ENCODE measurements at places on chromosomes 7 and 10.

- DNase-seq: no peak
These were observed 32.3 kb downstream of the SLC39A12 start for GRCh38 chr10:17984056-17984455.

DNA sequence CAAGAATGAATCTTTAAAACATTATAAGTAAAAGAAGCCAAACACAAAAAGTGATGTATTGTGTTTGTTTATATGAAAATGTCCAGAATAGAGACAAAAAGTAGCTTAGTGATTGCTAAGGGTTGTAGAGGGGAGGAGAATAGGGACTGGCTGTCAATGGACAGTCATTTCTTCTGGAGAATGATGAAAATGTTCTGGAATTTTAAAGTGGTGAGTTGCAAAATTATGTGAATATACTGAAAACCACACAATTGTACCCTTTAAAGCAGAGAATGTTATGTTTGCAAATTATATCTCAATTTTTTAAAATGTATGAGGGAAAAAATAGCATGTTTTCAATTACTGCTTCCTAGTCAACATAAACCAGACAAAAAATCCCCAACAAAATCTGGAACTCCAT is 174.2 kb downstream of the KMT2E start:
- no peak for DNase-seq

GRCh38 chr7:72603073-72603472 is 190.9 kb upstream of the CALN1 start:
- DNase-seq: no peak

GRCh38 chr10:89138755-89139490 is 68.2 kb downstream of the CH25H start:
- DNase-seq: no peak

GRCh38 chr7:127673902-127674301 is 21.9 kb downstream of the SND1 start:
- no peak for DNase-seq

DNA sequence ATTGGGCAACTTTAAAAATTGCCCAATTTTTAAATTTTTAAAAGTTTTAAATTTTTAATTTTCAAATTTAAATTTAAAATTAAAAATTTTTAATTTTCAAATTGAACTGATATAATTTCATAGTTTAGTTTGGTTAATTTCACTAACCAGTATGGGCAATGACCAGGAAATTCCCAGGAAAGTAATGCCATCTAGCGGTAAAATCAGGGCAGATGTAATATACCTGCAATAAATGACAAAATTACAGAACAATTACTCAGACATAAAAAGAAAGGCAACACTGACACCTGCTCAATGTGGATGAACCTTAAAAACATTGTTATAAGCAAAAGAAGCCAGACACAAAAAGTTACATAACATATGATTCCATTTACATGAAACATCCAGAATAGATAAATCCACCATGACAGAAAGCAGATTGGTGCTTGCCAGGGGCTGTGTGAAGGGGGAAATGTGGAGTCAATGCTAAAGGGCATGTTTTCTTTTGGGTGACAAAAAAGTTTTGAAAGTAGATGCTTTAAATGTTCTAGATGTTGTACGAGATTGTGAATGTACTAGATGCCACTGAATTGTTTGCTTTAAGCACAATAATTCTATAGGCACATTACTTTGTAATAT is 28.6 kb upstream of the SLC16A12 start:
- peak; percentile 38 for DNase-seq

- no peak for DNase-seq
These were observed 164.6 kb upstream of the GRM3 start for GRCh38 chr7:86479144-86479543.

All from NCI-H1092 treated with DMSO at 0.1 percent for 48 hours (cell line).